ENCODE measurements at places on chromosomes 16 and 17. TPM values are rescaled to one million over a fixed set of nuclear protein-coding genes. Genes with fewer than 3 reads are reported as not detected.

GRCh38 chr17:75273977-75274708 is 3.1 kb upstream of the MIF4GD start:
- no peak for DNase-seq

GRCh38 chr17:59617156-59617732 is 2.5 kb upstream of the CLTC start:
- no peak for DNase-seq

- no peak for DNase-seq
Observed at GRCh38 chr17:65523853-65524664, 37.4 kb downstream of the AXIN2 start.

GRCh38 chr16:19001788-19002187 is 18.1 kb downstream of the TMC7 start:
- no peak for DNase-seq

TEX14 gene
- total RNA-seq: 0.28 TPM

WSCD1 gene
- 0.23 TPM for total RNA-seq

- DNase-seq: no peak
Observed at GRCh38 chr17:75548813-75549212, 23.3 kb downstream of the LLGL2 start.

DNA sequence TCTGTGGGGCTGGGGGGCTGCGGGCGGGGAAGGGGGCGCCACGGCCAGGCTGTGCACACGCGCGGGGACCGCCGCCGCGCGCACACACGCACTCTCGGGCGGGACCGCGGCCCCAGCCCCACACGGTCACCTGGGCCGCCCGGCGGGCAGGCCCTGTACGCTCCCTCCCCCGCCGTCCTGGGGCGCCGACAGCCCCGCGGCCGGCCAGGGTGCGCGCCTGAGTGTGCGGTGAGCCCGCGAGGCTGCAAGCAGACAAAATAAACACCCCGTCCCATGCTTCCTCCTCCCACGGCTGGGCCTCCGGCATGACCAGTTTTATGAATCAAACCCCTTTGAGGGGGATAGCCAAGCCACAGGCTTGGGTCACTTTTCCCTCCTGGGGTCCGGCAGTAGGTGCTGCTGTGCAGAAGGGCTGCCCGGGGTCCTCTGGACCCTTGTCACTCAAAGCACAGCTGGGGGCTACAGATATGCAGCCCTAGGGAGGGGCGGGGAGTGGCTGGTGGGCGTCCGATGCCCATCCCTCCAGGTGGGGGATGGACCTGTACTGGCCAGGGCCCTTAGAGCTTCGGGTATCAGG is 441 bp downstream of the VASN start:
- peak; percentile 50 for DNase-seq

- no peak for DNase-seq
Observed at GRCh38 chr17:4834681-4835020, 1.5 kb downstream of the MINK1 start.

GRCh38 chr17:38890410-38890746 is 20.5 kb downstream of the LASP1 start:
- peak; percentile 48 for DNase-seq

MEOX1 gene
- total RNA-seq: 1.3 TPM
